CD8-positive, alpha-beta T cell (primary cell): ENCODE measurements at places on chromosomes 1 and 21. TPM values are rescaled to one million over a fixed set of nuclear protein-coding genes. Genes with fewer than 3 reads are reported as not detected.

The BARHL2 gene
- not detected for total RNA-seq

The CBR3 gene
- 1.8 TPM for total RNA-seq

The C1orf35 gene
- total RNA-seq = 28.4 TPM

The LDLRAD1 gene
- total RNA-seq = not detected

The IFI44 gene
- total RNA-seq = 30.5 TPM

The ZNF683 gene
- 10.9 TPM for total RNA-seq

The WNT3A gene
- 0.14 TPM for total RNA-seq

The NBPF10 gene
- 1.9 TPM for total RNA-seq

The EPHB2 gene
- total RNA-seq = not detected

The OVAAL gene
- total RNA-seq = not detected

The TRIM17 gene
- 1.4 TPM for total RNA-seq

The VSIG8 gene
- not detected for total RNA-seq

- no peak for DNase-seq
Observed at GRCh38 chr21:39096754-39097153, 86.5 kb downstream of the PSMG1 start.

GRCh38 chr1:208100906-208101305, 143.3 kb downstream of the PLXNA2 start:
- DNase-seq = no peak

DNA sequence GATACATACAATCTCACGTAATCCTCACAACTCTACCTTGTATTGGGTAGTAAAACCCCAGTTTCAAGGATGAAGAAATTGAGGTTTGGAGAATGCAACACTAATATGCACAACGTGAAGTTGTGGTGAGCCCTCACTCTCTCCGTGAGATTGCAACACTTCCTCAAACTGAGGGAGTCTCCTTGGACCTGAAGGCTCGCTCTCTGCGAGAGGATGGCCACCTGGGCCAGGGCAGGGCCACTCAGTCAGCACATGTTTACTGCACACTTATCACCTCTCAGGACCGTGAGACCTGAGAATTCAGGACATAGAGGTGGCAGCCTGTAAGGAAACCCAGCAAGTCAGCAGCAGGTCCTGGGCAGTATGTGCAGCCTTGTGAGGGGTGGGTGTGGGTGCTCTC, 8.7 kb downstream of the SH3BP5L start:
- DNase-seq = no peak

DNA sequence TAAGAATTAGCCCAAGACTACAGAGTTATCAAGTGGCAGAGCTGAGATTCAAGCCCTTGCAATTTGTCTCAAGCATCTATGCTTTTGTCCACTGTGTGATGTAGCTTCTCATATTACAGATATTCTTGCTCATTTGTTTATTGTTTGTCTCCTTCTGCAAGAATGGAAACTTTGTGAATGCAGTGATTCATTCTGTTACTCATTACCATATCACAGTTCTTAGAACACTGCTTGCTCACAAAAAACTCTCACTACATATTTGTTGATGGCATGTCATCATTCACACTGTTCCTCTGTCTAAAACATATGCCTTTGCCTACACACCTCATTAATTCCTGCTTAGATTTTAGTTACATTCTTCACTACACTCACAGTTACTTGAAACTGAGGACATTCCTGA, 1198.9 kb downstream of the PLA2G4A start:
- no peak for DNase-seq

DNA sequence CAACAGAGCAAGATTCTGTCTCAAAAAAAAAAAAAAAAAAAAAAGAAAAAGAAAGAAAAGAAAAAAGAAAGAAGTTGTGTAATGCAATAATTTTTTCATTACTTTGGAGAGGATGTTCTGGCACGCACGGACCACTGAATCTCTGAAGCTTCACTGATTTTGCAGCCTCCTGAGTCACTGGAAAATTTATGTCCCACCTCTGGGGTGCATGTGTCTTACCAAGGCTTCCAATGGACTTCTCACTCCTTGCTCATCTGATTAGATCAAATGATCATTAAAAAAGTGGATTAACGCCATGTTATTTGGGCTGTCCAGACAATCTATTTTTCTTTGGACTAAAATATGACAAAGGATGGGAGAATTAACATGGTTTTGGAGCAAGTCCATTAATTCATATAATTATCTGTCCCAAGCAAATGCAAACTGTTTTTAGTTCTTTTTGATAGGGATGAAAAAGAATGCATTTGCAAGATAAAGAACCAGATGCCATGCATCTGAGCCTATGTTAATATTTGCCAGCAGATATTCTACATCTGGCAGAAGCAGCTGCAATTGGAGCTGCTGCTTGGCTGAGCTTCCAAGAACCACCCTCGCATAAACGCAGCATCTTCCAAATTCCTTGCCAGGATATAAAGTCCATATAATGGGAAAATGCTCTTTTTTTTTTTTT, 10.1 kb upstream of the MAP1LC3C start:
- DNase-seq = no peak

DNA sequence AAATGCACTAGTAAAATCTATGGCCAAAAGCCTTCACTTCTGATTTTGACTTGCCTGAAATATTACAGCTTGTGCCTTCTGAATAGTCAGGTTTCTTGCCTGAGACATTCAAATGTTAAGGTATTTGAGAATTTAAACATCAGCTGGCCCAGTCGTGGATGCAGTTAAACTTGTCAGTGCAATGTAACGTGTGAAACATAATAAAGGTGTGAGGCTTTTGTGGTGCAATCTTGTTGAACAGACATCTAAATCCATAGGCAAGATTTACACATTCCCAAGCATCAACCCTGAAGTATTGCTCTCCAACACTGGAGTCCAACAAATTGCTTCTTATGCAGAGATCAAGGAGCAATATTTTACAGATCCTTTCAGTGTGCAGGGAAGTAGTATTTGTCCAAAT, 4.4 kb downstream of the CCN1 start:
- DNase-seq = no peak

DNA sequence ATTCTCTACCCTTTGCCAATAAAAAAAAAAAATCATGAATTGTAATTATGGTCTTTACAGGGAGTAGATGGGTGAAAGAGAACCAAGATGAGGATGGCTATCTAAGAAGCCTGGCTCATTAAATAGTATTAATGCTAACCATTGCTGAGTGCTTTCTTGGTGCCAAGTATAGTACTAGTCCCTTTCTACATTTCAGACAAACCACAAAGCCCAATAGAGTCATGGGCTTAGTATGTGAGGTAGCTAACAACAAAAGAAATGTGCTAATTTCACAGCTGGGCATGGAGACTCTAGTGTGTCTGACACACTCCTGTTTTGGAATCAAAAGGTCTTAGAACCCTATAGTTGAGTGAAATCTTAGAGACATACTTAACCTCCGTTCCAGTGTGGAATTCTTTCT, 84.5 kb upstream of the ESRRG start:
- no peak for DNase-seq

DNA sequence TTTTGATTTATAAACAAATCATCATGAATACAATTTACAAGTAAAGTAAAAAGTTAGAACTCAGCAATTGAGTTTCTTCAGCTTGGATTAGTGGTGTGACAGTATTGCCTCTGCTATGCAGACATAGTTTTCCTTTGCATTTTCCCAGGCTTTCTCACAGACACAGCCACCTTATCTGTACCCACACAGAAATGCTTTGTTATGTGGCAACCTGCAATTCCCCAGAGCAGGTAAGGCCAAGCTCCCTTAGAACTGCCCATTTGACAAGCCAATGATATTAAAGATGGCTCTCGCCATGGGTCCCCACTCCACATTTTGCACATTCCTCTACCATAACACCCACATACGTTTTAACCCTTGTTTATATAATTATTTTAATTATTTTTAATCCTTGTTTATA, 14.2 kb downstream of the FMO5 start:
- no peak for DNase-seq

DNA sequence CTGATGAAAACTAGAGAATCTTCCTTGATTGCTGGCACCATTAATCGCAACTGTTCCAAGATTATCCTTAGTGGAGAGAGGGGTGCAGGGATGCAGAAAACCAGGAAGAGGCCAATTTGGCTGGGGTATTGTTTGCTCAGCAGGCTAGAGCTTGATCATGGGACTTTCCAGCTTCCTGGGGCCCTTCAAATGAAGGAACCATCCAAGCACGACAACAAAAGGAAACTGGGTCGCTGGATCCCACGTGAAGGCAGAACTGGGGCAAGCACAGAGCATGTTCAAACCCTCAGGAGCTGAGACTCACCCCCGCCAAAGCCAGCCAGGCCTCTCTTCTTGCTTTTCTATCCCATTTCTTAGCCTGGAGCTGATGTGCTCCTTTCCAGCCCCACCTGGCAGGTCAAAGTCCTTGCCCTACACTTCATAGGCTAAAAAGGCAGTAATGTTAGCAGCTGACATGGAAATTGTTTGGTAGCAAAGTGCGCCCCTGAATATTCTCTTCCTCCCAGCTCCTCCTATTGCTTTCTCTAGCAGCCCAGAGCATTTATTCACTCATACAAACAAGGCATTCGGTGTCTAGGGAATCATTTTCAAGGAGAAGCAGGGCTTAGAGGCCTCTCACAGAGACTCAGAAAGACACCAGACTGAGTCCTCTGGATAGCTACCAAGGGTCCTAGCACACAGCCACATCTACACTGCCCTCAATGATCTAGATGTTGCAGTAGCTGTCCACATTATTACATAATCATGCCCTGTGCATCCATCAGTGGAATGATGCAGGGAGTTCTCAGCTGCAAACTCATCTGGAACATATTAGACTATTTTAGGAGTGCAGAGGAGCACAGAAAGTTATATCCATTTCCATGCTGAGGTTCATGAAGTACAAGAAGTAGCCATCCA, 11.5 kb downstream of the KCNA2 start:
- no peak for DNase-seq

DNA sequence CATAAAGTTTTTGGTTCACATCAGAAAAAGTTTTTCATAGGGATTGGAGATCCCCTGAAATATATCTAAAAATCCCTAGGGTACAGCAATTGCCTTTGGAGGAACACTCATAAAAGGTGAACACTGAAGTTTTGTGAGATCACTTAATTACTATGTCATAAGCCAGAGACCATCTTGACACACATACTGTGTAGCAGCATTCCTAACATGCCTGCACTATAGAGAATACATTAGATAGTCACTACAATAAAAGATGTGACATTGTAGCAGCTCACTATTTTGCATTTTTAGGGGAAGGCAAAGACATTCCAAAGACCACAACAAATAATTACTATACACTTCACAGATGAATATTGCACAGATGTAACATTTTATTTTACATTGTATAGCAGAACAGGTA, 779.9 kb downstream of the KCNT2 start:
- no peak for DNase-seq

GRCh38 chr1:178168536-178168935, 74.6 kb downstream of the RASAL2 start:
- no peak for DNase-seq

- DNase-seq = peak; percentile 59
Observed at GRCh38 chr1:93079685-93080141, 630 bp downstream of the MTF2 start.

GRCh38 chr1:208154679-208155642, 89.2 kb downstream of the PLXNA2 start:
- no peak for DNase-seq

- no peak for DNase-seq
Observed at GRCh38 chr1:58430421-58431275, 115.9 kb downstream of the OMA1 start.

DNA sequence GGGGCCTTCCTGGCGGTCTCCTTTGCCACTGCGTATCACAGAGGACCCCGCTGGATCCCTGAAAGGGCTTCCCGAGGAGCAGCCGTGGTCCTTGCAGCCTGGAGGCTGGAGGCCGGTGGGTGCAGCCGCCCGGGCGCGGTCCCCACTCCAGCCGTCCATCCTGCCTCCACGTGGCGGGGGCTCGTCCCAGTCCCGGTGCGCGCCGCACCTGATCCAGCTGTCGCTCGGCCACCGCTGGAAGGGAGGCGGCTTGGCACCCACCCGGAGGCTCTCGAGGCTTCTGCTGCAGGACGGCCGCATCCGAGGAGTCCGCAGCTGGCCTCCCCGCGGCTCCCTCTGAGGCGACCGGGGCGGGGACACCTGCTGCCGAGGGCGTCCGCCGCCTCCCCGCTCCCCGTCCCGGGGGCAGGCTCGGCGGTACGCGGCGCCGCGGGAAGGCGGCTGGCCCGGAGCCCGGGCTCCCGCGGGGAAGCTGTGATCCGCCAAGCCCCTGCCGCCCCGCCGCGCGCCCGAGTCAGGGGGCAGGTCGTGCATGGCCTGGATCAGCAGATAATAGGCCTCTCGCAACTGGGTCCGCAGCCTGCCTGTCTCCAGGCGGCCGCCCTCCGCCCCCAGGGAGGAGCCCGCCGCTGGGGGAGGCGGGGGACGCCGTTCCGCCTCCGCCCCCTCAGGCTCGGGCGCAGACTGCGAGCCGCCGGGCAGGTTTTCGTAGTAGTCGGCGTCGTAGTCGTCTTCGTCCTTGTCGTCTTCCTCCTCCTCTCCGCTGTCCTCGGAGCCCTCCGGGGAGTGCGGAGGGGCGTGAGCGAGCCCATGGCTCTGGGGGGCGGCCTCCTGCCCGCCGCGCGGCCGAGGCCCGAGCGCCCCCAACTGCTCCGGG, at the start of gene SYDE2:
SYDE2 (minus strand) TSS at position 554 of the 877 bp plus-strand sequence; CDS start at position 534, 20 bp downstream.
- peak; percentile 88 for DNase-seq

DNA sequence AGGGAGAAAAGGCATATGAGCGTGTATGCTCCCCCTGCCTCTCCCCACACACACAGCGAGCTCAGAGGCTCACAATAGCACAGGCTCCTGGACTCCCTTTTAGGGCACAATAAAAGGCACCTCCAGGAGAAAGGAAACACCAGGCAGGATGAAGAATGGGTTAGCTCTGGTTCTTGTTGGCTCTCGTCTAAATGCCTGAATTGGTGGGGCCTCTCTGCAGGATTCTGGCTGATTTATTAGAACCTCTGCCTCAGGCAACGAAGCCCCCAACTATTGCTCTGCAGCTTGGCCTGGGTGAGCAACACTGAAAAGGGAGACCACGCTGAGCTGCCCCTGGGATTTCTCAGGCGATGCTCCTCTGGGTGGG, 590.9 kb upstream of the PLXNA2 start:
- no peak for DNase-seq

DNA sequence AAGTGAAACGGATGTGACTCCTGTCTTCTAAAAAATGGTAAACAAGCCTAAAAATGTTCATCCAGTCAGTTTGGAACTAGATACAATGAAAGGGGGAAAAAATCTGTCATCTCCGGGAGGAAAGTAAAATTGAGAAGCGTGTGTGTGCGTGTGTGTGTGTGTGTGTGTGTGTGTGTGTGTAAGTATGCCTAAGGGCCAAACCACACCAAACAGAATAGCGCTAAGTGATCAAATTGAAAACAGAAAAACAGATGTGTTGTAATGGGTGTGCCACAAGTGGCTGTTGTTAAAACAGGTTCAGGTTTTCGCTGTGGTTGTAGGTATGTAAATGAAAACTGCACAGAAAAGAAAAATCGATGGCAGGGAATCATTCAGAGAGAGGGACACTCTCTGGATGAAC, 106.7 kb downstream of the RNF220 start:
- DNase-seq = no peak

- no peak for DNase-seq
Observed at GRCh38 chr1:197225611-197226010, 42.4 kb upstream of the CRB1 start.
